ENCODE measurements at places on chromosomes 6 and 20.
A peak's percentile ranks its signal among the peaks of the same experiment; 100 is the strongest.

DNA sequence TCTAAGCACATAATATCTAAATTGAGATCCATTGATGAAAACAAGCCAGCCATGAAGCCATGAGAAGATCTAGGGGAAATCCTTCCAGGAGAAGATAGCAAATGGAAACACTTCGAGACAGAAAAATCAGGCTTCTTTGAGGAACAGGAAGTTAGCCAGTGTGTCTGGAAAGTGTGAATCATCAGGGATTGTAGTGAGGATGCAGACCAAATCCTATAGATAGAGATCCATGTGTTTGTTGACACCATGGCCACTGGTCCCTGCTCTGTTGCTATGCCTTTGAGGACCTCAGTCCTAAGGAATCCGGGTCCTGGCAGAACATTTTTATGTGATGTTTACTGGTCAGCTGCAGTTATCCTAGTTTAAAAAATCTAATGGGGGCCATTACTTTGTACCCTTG is 6.6 kb upstream of the ELOVL2 start:
- DNase-seq = peak; percentile 5

DNA sequence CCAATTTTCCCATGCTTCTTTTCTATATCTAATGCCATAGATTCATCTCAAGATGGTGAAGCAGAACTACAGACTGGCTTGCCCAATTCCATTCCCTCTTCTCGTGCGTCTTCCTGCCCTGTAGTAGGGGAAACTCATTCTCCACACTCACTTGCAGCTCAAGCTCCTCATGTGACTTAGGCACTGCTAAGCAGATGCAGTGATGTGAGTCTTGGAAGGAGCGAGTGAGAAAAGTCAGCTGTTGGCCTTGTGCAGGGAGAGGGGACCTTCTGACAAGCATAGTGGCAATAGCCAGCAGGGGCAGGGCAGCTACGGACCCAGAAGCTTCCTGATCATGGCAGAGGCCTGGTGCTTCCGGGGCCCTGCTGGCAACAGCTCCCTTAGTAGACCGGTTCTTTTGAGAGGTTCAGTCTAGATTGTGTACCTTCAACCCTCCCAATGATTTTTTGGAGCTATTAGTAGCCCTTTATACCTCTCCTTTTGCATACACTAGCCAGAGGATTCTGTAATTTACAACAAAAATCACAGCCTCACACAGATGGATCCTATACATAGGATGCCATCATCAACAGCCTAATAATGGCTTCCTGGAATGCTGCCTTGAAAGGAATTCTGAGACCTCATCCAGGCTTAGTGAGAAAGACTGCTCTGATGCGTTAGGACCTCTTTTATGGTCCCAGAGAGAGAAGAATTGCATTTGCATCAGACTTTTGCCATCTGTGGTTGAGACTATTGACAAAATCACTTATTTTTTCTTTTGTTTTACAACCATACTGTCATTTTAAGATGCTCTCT is 121.5 kb upstream of the RIPOR2 start:
- DNase-seq = no peak

- DNase-seq = peak; percentile 64
Observed at GRCh38 chr20:31968291-31969126, 558 bp downstream of the XKR7 start.

GRCh38 chr20:44643596-44644229 is 7.8 kb downstream of the ADA start:
- DNase-seq = peak; percentile 29

- no peak for DNase-seq
Observed at GRCh38 chr6:167963589-167964057, 33.8 kb upstream of the KIF25 start.

- DNase-seq = no peak
Observed at GRCh38 chr6:166554316-166554715, 32.2 kb downstream of the RAMACL start.

DNA sequence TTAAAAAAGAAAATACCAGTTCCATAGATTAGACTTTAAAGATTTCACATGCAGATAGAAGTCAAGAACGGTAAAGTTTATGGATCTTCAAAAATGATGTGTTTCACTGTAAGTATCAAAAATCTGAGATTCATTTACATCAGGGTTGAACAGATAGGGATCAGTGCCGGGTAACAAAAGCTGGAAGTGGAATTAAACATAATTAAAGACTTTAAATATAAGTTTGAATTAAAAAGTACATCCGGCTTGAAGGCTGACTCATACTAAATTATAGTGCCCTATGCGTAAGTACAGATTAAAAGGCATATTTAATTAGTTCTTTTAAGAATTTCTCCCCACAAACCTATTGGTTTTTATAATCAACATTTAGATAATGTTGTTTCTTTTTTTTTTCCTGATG is 312.7 kb downstream of the PRL start:
- no peak for DNase-seq

All from Kasumi-1 (cell line).